Left lung (tissue), 14 donors: ENCODE measurements at places on chromosomes 3 and 15. TPM values are rescaled to one million over a fixed set of nuclear protein-coding genes. Genes with fewer than 3 reads are reported as not detected.

CACNA2D2 gene
- total RNA-seq = 51.4 TPM

CSPG4 gene
- 22.5 TPM for total RNA-seq

DNA sequence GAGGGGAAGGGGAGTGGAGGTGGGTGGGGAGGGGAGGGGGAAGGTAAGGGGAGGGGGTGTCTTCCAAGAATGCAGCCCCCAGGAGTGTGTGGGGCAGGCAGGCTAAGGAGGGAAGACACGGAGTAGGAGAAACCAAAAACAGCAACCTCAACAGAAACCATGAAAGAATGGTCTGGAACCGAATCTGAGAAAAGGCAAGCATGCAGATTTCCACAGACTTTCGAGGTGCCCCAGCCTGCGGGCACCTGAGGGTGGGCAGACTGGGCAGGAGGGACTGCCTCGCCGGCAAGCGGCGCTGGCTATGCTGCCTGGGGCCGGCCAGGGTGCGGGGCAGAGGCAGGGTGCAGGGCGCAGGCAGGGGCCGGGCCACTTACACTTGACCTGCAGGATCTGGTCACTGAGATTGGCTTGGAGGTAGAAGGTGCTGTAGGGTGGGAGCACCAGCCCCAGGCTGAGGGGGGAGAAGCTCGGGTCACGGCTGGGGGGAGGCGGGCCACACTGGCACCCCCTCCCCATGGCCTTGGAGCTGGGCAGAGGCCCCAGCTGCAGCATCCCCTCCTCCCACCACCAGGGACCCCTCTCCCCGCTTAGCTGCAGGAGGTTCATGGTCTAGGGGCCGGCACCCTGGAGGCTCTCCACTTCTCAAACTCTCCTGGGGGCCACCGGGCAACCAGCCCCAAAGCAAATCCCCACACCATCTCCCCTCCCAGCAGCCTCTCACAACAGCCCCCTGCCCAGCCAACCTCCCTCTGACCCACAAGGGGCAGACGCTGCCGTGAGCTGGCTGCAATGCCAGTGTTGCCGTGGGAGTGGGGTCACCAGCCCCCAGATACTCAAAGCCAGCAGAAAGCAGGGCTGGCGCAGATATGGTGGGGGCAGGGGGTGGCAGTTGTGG, 15.3 kb upstream of the TMEM115 start:
- no peaks in the 10 kb centered on the region for H3K27me3 ChIP-seq
- no peaks in the 10 kb centered on the region for H3K4me1 ChIP-seq
- no peak for DNase-seq
- peaks cover 4% of the 10 kb centered on the region for H3K36me3 ChIP-seq
- no peak overlapping the region for H3K27ac ChIP-seq

DZIP3 gene
- 12.1 TPM for total RNA-seq

DNA sequence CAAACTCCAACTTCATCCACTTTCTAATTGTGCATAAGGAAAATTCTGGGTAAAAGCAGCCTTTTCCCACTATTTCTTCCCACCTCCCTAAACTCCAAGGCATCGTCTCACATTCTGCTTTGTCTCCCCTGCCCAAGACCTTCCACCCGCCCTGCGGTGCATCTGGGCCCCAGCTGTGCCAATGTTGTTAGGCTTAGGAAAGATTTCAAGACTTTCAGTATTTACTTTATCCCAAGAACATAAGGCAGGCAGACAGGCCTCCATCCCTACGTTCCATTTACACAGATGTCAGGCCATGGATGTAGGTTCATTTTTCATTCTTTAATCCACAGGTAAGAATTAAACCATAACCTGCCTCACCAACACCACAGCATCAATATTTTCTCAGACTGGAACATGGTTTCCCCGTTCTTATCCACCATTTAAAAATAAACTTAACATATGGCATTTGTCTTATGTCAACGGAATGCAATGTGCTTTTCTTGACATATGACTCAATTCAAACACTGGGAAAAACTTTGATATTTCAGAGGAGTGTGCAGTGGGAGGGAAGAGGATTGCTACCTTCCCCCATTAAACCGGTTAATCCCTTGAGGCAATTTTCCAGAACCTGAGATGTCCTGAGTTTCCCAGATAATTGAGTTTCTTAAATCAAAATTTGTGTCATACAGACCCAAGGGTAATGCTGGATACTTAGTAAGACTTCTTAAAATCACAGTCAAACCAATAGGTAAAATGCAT, 238.0 kb upstream of the LRIG1 start:
- DNase-seq = no peak
- H3K27me3 ChIP-seq = no peaks in the 10 kb centered on the region
- H3K36me3 ChIP-seq = no peaks in the 10 kb centered on the region
- H3K4me1 ChIP-seq = no peaks in the 10 kb centered on the region
- H3K27ac ChIP-seq = no peak overlapping the region
- H3K4me3 ChIP-seq = no peak overlapping the region

DNA sequence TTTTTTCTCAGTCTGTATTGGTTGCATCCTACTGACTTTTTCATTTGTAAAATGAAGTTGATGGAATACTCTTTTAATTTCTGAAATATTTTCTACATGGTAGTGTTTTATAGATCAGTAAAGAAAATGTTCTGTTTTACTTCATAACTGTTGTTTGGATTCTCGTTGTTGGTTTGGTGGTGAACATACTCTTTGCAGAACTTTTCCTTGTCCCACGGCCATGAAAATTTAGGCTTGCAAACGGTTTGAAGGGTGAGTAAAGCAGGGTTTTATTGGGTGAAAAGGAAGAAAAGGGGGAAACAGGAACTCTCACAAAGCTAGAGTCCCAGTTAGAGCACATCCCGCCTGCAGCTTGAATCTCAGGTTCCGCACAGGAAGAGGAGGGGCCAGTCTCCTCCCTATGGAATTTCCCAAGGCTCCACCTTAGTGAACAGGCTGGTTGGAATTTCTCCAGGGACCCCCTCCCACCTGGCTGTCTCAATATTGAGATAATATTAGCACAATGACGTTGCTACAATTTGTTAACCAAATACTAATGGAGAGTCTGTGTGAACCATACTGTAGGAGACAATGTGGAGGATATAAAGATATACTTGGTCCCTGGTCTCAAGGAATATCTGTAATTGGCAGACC, 5.6 kb downstream of the PDCD6IP start:
- no peaks in the 10 kb centered on the region for H3K27me3 ChIP-seq
- H3K4me3 ChIP-seq = no peak overlapping the region
- peaks cover 86% of the 10 kb centered on the region for H3K4me1 ChIP-seq
- H3K27ac ChIP-seq = no peak overlapping the region
- peaks cover 11% of the 10 kb centered on the region for H3K36me3 ChIP-seq
